ENCODE measurements at places on chromosomes 7 and 10.
A peak's percentile ranks its signal among the peaks of the same experiment; 100 is the strongest.

DNA sequence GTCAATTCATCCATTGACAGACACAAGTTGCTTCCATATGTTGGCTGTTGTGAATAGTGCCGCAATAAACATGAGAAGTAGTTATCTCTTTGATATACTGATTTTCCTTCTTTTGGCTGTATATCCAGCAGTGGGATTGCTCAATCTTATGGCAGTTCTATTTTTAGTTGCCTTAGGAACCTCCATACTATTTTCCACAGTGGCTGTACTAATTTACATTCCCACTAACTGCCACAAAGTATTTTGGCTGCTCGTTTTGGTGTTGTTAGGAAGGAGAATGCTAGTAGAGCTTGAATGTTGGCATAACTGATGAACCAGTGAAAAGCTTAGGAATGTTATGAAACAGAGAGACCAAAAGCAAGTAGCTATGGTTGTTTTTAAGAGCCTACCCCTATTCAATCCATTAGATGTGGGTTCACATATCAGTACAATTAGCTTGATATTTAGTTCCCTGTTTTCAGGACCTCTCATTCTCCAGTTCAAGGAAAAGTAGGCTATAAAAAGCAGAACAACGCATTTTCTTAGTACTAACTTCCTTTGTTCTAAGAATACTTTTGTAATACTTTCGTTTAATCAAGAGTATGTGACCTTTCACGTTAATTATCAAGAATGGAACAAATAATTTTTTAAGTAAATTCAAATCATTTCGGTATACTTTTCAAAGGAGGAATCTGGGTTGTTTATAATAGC lies 100.3 kb downstream of the FAS start:
- peak; percentile 42 for DNase-seq

GRCh38 chr10:122311716-122312115 lies 40.6 kb downstream of the BTBD16 start:
- DNase-seq = peak; percentile 22

DNA sequence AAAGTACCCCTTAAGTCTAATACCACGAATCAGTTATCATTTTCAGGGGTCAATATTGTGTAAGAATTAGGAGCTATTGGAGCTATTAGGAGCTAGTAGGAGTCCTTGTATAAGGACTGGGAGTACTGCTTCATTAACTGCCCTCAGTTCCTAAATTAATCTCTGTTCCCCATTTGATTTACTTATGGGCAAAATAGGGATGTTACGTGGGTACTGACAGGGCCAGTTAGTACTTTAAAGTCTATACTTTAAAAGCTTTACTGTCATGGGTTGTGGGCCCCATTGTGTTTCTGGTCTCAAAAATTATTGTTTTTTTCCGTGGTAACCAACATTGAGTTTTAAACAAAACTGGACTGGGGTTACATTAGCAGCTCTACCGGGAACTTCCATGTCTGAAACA lies 60.3 kb downstream of the PRKAR2B start:
- no peak for DNase-seq

DNA sequence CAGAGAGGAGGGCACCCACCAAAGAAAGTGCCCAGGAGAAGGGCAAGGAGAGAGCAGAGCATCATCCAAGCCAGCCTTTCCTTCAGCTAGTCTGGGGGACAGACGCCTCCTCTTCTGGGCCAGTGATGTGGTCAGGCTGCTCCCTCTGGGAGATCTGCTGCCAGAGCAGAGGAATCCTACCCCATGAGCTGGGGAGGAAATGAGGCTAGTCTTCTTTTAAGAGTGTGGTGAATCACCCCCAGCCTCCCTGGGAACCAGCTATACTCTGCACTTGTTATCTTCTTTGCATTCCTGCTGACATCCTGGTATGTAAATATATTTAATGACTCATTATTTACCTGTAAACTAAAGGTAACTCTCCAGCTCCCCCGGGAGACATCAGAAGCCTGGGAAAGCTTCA lies 41.6 kb upstream of the EPHB6 start:
- peak; percentile 82 for DNase-seq

- no peak for DNase-seq
Measured at GRCh38 chr10:48699011-48699627, 14.4 kb downstream of the WDFY4 start.

- no peak for DNase-seq
Measured at GRCh38 chr7:100024020-100024619, 8.7 kb downstream of the ZKSCAN1 start.

DNA sequence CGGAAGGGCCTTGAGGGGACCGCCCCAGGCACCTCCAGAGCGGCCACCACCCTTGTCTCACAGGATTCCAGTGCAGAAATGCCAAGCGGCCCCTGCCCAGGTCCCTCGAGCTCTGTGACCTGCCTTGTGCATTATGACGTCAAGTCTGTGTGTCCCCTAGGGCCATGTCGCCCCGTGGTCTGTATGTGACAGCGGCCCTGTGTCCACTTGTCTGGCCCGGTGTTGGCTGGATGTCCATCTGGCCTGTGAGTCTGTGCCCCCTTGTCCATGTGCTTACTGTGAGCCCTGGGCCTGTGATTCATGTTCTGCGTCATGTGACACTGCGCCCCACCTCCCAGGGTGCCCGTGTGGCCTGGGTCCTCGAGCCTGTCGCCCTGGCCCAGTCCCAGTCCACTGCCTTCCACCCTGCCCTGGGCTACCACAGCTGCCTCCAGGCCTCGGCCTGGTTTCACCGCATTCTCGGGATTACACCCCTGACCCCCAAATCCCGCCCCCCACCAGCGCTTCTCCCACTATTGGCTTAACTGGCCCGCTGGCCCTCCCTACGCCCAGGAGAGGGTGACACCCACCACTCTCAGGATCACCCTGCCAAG lies 66.6 kb upstream of the ZNF722 start:
- no peak for DNase-seq
